ENCODE measurements at places on chromosomes 2 and 18.

- peak; percentile 8 for DNase-seq
These were observed 3.2 kb upstream of the SERPINE2 start for GRCh38 chr2:224042191-224042696.

DNA sequence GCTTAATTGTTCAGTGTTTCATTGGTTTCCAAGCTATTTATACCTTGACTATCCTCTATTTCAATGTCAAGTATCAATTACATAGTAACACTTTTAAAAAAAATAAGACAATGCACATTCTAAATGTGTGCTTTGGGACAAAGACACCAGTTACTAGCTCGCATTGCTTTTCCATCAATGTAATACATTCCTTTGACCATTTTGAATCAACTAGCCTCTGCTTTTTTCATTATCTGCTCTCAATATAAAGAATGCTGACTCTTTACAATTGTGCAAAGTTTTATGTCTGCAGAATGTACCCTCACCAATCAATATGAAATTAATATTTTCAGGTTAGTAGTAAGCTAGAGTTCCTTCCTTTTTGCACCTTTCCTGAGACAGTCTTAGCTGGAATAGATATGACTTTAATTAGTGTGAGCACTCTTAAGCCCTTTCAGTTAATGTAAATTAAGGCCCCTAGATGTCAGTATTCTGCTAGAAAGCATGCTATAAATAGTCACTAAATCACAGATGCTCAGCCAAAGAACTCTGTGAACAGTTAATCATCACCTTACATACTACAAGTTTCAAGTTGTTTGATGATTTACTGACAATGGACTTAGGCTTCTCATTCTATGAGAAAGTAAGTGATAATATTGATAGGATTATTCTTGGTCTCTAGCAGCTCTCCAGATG, 413.6 kb downstream of the PTH2R start:
- DNase-seq = peak; percentile 11

DNA sequence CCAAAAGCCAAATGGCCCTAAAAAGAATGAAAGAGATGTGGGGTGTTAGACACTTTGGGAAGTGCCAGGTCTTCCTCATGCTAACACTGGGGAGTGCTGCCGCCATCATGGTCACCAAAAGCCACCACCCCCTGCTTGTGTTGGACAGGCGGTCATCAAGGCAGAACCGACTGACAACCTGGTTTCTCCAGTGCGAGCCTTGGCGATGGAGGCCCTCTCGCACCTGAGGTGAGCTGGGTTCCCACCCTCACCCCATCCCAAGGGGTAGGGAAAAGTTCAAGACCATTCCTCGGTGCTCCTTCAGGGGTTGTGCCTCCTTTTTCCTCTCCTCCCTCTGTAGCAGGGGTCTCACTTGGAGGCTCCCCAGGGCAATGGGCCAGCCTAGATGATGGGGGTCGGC, 33.6 kb downstream of the MROH2A start:
- DNase-seq = no peak

DNA sequence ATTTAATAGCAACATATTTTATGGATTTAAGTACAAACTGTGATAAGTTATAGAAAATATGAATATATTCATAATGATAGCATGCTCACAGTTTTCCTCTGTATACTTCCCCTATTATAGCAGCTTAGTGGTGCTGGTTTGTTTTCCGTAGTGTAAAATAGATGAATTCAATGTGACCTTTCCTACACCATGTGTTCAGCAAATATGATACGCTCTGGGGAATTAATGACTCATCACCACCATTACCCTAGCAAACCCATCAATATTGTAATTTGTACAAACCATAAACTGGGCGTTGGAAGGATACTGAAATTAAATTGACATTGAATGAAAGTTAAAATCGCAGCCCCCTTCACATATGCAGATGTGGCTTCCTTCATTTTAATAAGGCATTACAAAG, 58.7 kb upstream of the CDH19 start:
- no peak for DNase-seq

- DNase-seq = no peak
These were observed 51.4 kb downstream of the CRACDL start for GRCh38 chr2:98884658-98885057.

DNA sequence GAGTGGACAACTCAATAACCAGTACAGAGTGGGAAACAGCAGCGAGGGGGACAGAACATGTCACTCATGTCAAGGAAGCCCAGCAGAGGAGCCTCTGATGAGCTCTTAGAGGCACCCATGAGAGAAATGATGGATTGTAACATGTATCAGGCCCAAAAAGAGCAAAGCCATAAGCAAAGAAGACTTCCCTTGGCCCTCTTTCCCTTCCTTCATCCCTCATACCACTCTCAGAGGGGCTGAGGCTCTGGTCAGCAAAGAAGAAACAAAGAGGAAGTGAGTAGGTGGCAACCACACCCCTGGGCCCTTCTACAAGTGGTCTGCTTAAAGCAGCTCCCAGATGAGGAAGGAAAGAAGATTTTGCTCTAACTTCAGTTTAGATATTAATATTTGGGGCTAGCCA, 112.8 kb downstream of the CDC42EP3 start:
- no peak for DNase-seq

GRCh38 chr2:1341404-1342120, 71.7 kb upstream of the TPO start:
- DNase-seq = no peak

DNA sequence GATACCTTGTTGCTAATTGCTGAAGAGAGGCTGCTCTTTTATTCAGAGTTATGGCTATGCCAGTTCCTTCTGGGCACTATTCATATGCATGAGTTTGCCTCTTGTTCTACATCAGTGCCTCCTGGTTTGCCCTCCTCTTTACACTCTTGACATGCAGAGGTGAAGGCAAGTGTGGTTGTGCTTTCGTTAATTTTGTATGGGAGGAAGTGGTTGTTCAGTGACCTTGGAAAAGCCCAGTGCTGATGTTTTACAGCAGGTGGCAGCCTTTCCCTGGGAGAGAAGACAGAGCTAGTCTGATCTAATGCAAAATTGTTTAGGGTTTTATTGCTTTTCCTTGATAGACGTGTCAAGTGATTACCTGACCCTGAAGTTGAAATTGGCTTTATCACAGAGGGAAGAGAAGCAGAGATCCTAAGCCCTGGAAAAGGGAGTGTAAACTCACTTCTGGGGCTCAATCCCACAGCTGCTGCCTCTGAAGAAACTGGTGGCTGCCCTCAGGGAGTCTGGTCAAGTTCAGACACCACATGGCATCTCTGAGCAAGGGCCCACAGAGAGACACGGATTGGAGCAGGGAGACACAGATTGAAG, 30.5 kb upstream of the VPS54 start:
- DNase-seq = peak; percentile 15

GRCh38 chr2:190340369-190340768, 3.0 kb upstream of the INPP1 start:
- no peak for DNase-seq

DNA sequence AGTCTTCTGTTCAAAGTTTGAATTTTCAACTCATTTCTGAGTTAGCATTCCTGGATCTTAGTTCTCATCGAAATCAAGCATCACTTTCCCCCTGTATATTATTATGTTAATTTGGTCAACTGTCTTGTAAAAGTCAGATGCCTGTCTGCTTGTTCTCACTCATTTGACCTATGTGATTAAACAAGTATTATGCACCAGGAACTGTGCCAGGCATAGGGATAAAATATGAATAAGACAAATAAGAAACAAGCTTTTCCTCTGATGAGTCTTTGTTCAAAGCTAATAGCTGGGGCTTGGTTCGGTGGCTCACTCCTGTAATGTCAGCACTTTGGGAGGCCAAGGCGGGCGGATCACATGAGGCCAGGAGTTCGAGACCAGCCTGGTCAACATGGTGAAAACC, 19.7 kb upstream of the EMILIN2 start:
- DNase-seq = no peak

- no peak for DNase-seq
These were observed 83.9 kb downstream of the SLC66A3 start for GRCh38 chr2:11239147-11239546.

DNA sequence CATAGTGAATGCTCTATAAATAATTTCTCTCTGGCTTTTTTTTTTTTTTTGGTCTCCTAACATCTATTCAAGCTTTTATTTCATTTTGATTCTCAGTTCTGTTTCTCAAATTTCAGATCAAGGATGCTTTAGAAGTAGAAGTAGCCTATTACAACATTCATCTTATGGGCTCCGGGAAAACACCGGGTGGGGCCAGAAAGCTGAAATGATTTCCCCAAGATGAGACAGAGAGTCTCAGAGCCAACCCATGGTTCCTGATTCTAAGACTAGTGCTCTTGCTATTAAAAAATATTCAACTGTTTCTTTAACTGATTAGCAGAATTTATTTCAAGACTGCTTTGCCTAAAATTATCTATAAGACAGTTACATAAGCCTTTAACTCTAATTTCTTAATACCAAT, 147.2 kb upstream of the CCDC68 start:
- no peak for DNase-seq

DNA sequence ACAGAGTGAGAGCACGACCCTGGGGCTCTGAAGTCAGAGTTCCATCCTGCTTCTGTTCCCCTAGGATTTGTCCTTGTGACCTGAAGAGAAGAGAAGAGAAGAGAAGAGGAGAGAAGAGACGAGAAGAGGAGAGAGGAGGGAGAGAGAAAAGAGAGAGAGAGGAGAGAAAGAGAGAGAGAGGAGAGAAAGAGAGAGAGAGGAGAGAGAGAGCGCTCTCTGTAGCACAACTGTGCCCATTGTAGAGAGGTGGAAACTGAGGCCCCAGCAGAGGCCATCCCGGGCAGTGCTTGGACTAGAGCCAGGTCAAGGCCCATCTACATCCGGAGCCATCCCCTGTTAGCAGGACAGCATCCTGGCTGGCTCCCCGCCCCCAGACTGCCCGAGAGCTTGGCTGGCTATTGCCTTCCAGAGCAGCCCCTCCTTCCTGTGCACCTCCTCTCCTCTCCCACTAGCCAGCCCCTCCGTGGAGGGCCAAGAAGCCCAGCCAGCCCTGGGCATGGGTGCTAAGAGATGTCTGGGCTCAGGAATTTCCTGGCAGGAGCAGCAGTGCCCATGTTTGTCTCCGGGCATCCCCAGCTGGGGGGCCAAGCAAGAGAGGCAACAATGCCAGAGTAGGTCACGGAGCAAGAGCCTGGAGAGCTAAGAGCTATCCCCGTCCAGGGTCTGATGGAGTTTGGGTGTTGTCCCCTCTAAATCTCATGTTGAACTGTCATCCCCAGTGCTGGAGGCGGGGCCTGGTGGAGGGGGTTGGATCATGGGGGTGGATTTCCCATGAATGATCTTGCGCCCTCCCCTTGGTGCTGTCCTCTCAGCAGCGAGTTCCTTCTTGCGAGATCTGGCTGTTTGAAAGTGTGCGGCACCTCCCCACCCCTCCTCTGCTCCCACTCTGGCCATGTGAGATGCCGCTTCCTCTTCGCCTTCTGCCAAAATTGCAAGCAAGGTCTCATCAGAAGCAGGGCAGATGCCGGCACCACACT, 18.2 kb upstream of the GPR55 start:
- DNase-seq = no peak

- no peak for DNase-seq
These were observed 63.8 kb upstream of the BZW1 start for GRCh38 chr2:200747668-200748618.

GRCh38 chr2:102789349-102790090, 27.7 kb downstream of the TMEM182 start:
- no peak for DNase-seq

DNA sequence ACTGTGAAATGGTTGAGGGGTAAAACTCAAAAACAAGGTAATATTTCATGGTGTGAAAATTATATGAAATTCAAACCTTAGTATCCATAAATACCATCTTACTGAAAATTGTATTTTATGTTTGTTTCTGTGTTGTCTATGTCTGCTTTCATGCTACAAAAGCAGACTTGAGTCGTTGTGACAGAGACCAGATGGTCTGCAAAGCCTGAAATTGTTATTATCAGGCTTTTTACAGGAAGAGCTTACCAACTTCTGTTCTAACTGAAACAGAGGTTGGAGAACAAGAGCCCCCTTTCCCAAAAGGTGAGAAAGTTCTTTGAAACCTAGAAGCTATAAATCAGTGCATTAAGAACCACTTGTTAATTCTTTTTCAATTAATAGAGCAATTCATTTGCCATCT, 110.0 kb downstream of the COL4A4 start:
- DNase-seq = no peak

GRCh38 chr2:240236217-240237111, 96.0 kb upstream of the OTOS start:
- peak; percentile 57 for DNase-seq

GRCh38 chr2:190820416-190820815, 60.2 kb upstream of the GLS start:
- DNase-seq = no peak

DNA sequence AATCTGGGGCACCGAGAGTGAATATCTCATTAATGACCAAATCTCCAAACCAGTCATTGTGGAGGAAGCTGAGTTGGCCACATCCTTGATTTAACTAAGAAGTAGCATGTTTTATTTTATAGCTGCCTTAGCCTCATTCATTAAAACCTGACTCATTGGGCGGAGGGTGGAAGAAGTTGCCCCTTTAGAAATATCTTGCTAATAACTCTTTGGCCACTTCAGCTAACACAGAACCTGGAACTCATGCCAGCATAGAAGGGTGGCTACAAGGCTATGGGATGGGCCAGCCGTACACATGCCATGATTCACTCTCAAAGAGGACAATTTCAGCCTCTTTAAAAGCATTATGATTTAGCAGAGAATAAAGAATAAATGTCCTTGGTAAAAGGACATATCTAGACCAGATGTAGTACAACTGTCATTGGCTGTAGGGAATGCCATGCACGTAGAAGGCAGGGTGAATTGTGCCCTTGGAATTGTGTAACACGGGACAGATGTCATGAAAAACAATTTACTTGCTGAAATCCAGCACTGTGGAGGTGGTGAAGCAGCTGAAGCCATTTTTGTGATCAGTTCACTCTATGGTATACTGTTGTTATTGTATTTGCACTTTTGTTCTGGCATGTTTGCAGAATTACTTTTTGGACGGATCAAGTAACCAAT, 330.0 kb downstream of the PLCL1 start:
- DNase-seq = no peak

DNA sequence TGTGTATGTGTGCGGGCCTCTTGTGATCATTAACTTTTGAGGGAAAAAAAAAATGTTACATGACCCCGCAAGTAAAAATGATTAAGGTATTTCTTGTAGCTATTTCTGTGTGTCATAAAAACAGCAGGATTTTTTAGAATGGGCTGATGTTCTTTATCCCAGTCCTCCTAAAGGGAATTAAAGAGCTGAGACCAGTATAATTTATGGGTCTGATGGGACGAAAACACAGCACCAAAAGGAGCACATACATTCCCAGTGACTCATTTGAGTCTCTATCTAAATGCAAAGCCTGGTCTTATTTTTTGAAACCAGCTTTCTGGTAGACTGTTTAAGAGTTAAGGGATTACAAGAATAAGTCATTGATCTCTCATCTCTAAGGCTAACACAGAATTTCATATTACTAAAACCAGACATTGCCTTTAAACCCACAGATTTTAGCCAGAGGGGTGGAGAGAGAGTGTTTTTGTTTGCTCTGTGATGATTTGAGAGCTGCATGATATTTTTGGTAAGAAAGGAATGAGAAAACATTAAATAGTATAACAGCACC, 342.3 kb upstream of the EPHA4 start:
- DNase-seq = no peak

Measured in NCI-H1092 (cell line).